ENCODE measurements at places on chromosomes 7 and 10. TPM values are rescaled to one million over a fixed set of nuclear protein-coding genes. Genes with fewer than 3 reads are reported as not detected.

Gene PPP1R3A
- polyA plus RNA-seq, result not detected

Gene BTBD16
- not detected for polyA plus RNA-seq

Gene CCDC3
- polyA plus RNA-seq, result not detected

Gene MOGAT3
- polyA plus RNA-seq, result not detected

Gene FKBP9
- 0.59 TPM for polyA plus RNA-seq

Gene STEAP4
- polyA plus RNA-seq, result 0.04 TPM

Gene WIPF3
- polyA plus RNA-seq, result not detected

Gene CALHM1
- polyA plus RNA-seq, result 0.06 TPM

Gene PFKP
- 37.6 TPM for polyA plus RNA-seq

Gene CFAP70
- polyA plus RNA-seq, result 1.6 TPM

Gene TMEM196
- not detected for polyA plus RNA-seq

Gene ZNF680
- 2.7 TPM for polyA plus RNA-seq

Gene KCNH2
- 2.7 TPM for polyA plus RNA-seq

Gene VWA2
- not detected for polyA plus RNA-seq

Gene SEC24C
- 60.2 TPM for polyA plus RNA-seq

Gene FAM25G
- not detected for polyA plus RNA-seq

Gene TUBAL3
- not detected for polyA plus RNA-seq

Gene SLC16A9
- 0.19 TPM for polyA plus RNA-seq

Gene GJD4
- polyA plus RNA-seq, result not detected

Gene UPK3B
- 1.2 TPM for polyA plus RNA-seq

Gene EPHB6
- polyA plus RNA-seq, result 65.3 TPM

Gene CTTNBP2
- polyA plus RNA-seq, result 0.04 TPM

Gene SAMD9
- 6.2 TPM for polyA plus RNA-seq

Gene INA
- polyA plus RNA-seq, result 0.03 TPM

Gene SLC29A4
- 0.21 TPM for polyA plus RNA-seq

Gene PDK4
- polyA plus RNA-seq, result 0.29 TPM

Gene PSD
- polyA plus RNA-seq, result 0.40 TPM

Gene PCGF6
- polyA plus RNA-seq, result 3.5 TPM

Gene ADAMTS14
- not detected for polyA plus RNA-seq

Gene GHRHR
- not detected for polyA plus RNA-seq

Data from B cell (primary cell).